ENCODE measurements at places on chromosomes 1 and 21.
A peak's percentile ranks its signal among the peaks of the same experiment; 100 is the strongest.

GRCh38 chr1:56452027-56453011, 127.0 kb downstream of the PLPP3 start:
- DNase-seq: no peak

DNA sequence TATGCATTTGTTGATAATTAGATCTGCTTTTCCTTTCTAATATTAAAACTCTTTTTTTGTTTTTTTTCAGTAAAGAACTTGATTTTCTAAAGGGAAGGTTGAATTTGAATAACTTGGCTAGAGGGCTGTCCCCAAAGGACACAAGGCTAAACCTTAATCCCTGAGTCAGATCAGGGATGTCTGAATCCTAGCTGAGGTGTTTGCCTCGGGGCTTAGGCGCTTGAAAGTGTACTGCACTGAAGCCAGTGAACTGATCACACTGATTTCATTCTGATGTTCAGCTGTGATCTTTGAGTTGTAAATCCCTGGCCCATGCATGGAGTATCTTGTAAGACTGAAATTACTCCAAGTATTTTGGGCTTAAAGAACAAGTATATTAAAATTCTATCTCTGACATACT, 42.8 kb downstream of the MTR start:
- no peak for DNase-seq

DNA sequence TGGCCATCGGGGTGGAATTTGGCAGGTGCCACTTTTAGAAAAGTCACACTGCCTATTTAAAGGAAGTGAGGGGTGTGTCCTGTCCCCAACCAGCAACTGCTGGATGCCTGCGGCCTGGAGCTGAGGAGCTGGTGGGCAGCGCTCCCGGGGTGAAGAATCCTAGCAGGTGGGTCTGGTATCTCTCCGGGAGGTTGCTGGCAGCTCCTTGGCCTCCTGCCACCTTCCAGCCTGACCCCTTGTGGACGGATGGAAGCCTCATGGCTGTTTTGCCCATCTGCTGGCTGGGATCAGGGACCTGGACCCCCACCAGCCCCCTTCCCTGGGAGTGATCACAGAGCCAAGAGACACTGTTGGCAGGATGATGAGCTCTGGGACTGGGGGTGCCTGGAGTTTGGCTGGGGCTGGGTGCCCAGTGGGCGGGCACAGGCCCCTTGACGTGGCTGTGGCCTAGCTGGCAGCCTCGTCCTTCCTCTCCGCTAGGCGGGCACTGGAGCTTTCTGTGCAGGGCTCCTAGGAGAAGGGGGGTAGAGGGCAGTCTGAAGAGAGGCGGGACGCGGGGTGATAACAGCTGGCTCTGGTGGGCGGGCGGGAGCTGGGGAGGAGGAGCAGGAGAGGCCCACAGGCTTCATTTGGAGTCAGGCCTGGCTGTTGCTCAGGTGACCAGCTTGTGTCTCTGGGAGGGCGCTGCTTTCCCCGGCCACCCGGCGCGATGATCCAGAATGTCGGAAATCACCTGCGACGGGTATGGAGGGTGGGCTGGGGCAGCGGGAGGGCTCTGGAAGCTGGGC, at the start of gene ACOT11:
ACOT11 (plus strand) TSS at position 628 of the 788 bp plus-strand sequence; CDS start at position 710, 82 bp downstream.
- peak; percentile 67 for DNase-seq

- no peak for DNase-seq
Observed at GRCh38 chr1:213466541-213466940, 415.5 kb downstream of the RPS6KC1 start.

DNA sequence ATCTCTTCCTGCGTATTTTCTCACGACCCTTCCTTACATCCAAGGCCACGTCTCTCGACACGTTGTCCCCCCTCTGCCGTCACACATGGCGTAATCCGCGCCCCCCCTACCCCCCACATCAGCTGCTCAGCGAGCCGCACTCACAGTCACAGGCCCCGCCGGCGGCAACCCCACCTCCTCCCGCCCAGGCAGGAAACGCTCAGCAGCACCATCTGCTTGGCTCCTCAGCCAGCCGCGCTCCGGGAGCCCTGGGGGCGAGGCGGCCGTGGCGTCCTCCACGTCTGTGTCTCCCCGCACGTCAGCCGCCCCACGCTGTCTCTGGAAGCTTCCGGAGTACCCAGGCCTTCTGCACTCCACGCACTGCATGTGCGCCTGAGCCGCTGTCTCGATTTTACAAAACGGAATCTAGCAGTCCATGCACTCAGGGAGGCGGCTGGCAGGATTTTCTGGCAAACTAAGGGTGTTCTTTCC, 64.6 kb downstream of the SIK1 start:
- DNase-seq: peak; percentile 79

DNA sequence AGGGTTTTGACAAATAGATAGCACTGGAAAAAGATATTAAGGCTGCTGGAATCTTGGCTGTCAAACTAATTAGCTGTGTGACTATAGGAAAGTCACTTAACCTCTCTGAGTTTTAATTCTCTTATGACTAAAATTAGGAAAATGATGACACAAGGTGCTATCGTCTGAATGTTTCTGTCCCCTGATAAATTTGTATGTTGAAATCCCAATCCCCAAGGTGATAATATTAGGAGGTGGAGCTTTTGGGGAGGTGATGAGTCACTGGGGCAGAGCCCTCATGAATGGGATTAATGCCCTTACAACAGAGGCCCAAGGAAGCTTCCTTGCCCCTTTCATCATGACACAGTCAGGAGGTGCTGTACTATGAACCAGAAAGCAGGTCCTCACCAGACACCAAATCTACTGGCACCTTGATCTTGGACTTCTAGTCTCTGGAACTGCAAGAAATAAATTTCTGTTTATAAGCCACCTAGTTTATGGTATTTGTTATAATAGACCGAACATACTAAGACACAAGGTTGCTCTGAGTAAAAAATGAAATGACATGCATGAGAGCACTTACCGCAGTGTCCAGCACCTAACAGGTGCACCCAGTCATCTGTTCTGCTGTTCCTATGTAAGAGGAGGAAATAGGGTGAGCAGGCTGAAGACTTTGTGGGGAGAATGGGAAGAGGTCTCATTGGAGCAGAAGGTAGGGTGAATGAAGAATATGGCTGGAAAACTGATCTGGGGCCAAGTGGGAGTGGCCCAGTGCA, 26.3 kb upstream of the DISP1 start:
- no peak for DNase-seq

GRCh38 chr1:16474166-16474800, 33.8 kb downstream of the NECAP2 start:
- no peak for DNase-seq

DNA sequence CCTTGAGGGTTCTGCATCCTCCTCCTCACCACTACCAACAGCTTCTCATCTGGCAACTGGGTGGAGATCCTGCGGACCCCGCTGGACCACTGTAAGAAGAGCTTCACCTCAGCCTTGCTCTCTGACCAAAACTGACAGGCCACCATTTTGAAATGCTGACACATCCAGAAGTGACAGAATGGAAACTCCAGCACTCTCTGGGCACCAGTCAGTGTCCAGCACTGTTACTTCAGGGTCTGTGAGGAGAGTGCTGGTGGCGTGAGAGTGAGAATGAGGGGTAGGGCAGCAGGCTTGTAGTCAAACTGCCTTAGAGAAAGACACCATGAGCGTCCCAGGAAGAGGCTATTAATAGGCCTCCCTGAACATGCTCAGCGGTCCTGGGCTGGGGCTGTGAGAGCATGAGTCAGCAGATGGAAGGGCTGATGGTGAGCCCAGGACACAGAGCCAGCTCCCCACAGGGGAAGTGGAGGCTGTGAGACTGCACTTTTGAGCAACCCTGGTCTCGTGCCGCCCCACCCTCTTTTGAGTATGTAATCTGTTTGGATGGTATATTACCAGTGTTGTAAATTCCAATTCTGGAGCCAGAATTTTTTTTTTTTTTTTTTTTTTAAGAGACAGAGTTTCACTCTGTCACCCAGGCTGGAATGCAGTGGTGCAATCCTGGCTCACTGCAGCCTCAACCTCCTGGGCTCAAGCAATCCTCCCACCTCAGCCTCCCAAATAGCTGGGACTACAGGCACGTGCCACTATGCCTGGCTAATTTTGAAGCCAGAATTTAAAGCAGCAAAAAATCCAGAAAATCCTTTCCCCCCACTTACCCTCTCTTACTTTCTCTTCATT, 34.4 kb upstream of the SLC30A1 start:
- peak; percentile 19 for DNase-seq

- peak; percentile 52 for DNase-seq
Observed at GRCh38 chr1:18950401-18951026, 6.0 kb downstream of the IFFO2 start.

GRCh38 chr1:225990705-225991464, 8.3 kb downstream of the SDE2 start:
- DNase-seq: no peak

DNA sequence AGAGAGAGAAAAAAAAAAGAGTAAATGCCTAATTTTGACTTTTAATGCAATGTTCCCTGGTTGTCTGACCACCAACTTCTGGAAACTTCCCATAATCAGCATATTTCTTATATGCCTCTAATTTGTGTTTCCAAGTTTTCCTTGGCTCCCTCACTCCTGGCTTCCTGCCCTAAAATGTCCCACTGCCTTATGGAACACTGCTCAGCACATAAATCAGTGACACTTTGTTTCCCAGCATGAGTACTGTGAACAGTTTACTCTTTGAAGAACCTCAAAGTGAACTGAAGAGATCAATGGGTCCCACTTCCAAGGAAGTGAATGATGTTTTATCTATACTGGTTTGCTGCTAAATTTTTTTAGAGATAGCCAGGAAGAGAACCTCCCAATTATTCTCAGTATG, 271.3 kb upstream of the PRMT6 start:
- DNase-seq: no peak

- DNase-seq: no peak
Observed at GRCh38 chr21:33075128-33075527, 5.2 kb downstream of the OLIG1 start.

DNA sequence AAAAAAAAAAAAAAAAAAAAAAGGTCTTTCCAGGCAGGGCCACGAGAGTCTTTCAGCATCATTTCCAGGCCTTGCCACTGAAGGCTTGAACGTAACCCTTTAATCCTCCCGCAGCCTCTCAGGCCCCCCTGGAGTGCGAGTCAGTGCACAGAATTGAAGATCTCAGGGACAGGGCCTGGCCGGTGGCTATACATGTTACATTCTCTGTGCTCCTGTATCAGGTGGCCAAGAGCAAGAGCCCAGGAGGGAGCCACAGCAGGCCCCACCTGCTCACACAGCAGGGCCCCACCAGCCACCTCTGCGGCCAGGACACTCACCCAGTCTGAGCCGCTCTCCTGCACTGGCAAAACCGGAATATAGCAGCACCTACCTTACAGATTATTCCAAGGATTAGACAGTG, 34.1 kb upstream of the SLC25A33 start:
- DNase-seq: no peak

GRCh38 chr1:223716302-223716862, 4.0 kb downstream of the CAPN2 start:
- DNase-seq: no peak

DNA sequence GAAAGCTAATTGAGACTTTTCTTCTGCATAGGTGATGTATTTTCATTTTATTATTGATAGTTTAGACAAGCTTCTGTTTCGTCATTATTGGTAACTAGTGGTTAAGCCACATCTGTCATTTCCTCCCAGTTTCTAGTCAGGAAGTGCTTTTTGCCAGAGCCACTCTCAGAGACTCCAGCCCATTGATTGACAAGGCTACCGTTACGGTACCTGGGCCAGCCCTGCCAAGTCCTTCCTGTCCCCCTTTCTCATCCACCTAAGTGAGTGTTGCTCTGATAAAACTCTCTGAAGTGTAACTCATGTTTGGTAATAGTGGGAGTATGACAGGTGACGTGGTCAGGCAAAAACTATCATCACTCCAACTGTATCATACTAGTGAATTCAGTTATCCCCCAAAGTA, 29.6 kb upstream of the AGL start:
- DNase-seq: no peak

GRCh38 chr1:18723701-18724411, 93.2 kb downstream of the PAX7 start:
- DNase-seq: no peak

GRCh38 chr1:243438815-243439214, 183.0 kb downstream of the SDCCAG8 start:
- no peak for DNase-seq

- no peak for DNase-seq
Observed at GRCh38 chr1:170634824-170635410, 29.0 kb upstream of the PRRX1 start.

GRCh38 chr1:13586001-13586400, 2.4 kb downstream of the PDPN start:
- no peak for DNase-seq

GRCh38 chr1:85580872-85581801, 576 bp downstream of the CCN1 start:
- peak; percentile 91 for DNase-seq

- no peak for DNase-seq
Observed at GRCh38 chr1:203219934-203220333, 9.5 kb downstream of the CHIT1 start.

GRCh38 chr1:62590255-62590969, 6.9 kb upstream of the ANGPTL3 start:
- no peak for DNase-seq

All from A673 (cell line).